Vagina (tissue), 2 donors: ENCODE measurements at places on chromosomes 3 and 15. TPM values are rescaled to one million over a fixed set of nuclear protein-coding genes. Genes with fewer than 3 reads are reported as not detected.

The CD80 gene
- total RNA-seq = not detected

The KBTBD13 gene
- total RNA-seq = not detected

The MAN2C1 gene
- 198 TPM for total RNA-seq

The TGM5 gene
- total RNA-seq = 8.3 TPM

The MASP1 gene
- 172 TPM for total RNA-seq

The P2RY1 gene
- total RNA-seq = 17.9 TPM

The CA12 gene
- 89.6 TPM for total RNA-seq

The RETNLB gene
- total RNA-seq = not detected

The PROS1 gene
- total RNA-seq = 29.7 TPM
